Substantia nigra (tissue), 51 donors: ENCODE measurements at places on chromosomes 5 and 9.

DNA sequence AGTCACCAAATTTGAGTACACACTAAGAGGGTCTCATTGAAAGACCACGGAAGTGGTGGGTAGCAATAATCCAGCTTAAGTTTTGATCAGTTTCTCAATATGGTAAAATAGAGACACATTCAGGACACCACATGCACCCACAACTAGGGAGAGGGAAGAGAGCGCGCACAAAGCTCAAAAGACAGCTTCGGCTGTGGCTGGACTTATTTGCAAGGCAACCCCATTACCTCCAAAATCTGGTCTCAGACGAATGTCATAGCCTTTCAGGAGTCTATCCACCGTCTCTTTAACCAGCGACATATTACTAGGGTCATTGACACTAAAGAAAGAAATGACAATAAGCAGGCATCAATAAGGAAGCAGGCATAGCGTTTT is 443 bp downstream of the GABRB2 start:
- no peak for DNase-seq

- DNase-seq: no peak
Observed at GRCh38 chr9:122145592-122145863, 14.1 kb downstream of the NDUFA8 start.

GRCh38 chr5:115855959-115856358 is 14.2 kb downstream of the AP3S1 start:
- DNase-seq: no peak

DNA sequence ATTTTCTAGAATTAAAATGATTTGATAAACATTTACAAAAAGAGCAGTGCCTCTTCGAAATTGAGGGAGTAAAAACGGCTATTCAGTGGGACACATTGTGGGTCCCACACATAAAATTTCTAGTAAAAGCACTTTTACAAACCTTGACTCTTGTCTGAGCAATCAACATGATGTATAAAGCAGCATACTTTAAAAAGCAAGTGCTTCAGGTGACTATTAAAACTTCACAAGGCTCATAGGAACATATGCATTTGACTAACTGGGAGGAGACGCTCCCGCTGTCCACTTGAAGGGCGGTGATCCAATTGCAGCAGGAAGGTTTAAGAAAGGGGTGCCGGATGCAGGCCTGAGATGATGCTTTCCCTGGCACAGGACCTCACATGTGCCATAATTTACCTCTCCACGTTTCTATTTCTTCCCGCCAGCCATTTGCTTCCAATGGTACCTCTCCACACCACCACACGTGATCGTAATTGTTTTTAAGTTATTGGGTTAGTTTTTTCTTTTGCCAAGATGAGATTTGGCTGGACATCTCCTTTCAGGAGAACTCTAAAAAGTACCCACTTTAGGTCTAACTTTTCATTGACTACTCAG is 1.8 kb downstream of the MCTP1 start:
- DNase-seq: no peak

GRCh38 chr5:157116483-157116954 is 7.7 kb upstream of the HAVCR2 start:
- no peak for DNase-seq

- DNase-seq: no peak
Observed at GRCh38 chr5:53983568-53984460, 326.6 kb downstream of the ARL15 start.

DNA sequence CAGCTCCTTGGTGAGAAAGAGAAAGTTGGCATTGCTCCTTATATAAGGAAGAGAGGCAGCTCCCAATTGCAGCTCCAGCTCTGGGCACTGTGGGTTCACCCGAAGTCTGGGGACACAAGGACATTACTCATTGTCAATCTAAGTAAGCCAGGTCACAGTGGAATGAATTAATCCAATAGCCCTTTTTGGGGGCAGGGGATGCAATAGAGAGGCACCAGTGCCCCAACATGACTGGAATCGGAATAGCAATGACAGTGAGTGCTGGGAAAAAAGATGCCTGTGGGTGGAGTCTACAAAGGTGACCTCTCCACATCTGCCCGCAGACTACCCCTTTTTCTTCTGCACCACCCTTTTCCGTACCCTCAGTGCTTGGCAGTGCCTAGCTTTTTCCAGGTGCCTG is 11.1 kb upstream of the NEUROG1 start:
- DNase-seq: no peak

DNA sequence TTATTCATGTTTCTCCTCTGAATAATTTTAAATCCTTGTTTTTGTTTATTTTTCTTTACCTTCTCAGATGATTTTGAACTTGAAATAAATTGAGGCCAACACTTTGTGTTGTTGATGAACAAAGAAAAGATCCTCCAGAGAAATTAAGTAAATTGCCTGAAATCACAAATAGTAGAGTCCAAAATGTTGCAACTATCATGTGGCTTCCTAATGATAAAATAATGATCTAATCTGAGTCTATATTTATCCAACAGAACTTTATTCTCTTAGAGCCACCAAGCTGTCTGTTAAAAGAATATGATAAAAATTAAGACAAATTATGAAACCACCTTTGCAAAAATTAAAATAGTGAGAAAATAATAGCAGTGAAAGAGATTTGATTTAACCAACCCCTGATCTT is 132.2 kb upstream of the SPEF2 start:
- DNase-seq: no peak

DNA sequence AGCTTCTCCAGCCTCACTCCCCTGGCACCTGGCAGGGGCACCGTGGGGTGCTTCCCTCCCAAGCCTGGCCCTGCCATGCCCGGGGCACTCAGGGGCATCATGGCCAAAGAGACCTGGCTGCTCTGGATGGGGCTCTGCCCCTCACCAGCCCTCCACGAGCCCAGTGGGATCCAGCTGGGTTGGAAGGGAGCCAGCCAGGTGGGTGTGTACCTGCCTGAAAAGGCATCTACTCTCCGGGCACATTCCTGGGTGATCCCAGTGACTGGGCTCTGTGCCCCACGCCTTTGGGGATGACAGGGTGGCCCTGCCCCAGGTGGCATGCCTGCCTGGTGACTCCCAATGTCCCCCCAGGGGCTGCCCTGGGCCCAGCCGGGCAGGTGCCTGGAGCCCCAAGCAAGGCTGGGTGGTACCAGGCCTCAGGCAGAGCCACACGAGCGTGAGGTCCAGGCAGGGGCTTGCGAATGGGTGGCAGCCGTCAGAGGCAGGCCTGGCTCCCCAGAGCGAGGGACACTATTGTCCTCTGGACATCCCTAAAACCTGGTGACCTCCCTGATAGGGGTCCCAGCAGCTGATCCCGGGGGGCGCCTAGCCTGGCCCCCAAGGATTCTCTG is 777 bp downstream of the GPSM1 start:
- DNase-seq: no peak

DNA sequence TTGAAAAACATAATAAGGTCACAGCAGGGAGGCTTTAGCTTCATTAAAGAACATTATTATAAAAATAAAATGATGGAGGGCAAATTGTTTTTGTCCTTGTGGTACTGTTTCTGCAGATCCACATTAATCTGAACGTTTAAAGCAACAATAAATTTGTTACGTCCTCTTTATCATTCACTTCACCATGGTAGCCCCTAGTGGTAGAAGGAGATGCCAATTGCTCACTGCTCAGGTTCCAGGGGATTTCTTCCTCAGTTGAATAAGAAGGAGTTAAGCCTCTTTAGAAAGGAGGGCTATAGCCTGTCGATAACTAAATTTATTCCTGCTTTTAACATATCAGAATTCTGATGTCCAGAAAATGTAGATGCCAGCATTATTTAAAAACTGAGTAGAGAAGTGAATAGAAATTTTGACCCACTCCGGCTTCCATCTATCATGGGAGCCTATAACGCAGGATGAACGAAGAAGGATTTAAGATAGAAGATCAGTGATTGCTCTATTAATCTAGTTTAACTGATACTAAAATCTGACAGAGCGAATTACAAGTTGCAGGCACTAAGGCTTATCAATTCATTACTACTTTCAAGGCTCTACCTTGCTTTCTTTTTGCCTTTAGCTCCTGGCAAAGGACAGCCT is 692.3 kb downstream of the PTPRD start:
- DNase-seq: no peak

DNA sequence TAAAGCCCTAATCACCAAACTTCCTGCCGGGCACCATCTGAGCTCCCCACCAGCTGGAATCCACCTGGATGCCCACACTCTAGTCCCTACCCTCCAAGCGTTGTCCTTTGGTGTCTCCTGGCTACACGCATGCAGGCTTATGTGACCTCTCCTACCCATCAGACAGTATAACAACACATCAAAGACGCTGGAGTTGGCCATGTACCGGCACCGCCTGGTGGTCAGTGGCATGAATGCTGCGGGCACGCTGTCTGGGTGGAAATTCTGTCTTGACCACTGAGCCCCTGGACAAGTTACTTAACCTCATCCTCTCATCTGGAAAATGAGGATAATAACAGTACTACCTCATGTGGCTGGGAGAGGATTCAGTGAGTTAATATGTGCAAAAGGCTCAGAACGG is 23.4 kb upstream of the CORO2A start:
- no peak for DNase-seq

DNA sequence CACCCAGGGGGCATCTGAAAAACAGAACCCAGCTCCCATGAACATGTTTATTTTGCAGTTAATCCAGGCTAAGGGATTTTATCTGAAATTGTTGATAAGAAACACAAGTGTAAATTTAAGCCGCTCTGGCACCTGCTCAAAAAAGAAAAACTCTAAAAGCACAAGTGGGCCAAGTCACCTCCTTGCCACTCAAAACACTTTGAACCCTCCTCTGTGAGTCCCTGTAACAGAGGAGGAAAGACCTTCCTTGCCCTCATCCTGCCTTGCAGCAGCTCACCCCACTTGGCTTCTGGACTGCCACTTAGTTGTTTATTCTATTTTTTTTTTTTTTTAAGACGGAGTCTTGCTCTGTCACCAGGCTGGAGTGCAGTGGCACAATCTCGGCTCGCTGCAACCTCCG is 39.5 kb downstream of the FAM78A start:
- no peak for DNase-seq

- DNase-seq: no peak
Observed at GRCh38 chr5:54905246-54905795, 80.1 kb downstream of the ESM1 start.
